Activated CD4-positive, alpha-beta T cell treated with anti-CD3 and anti-CD28 coated beads, Interleukin-2, amount 50 U/mL, for 4 hours (primary cell): ENCODE measurements at places on chromosomes 2 and 18.
A peak's percentile ranks its signal among the peaks of the same experiment; 100 is the strongest.

- DNase-seq, result no peak
Measured at GRCh38 chr2:1833046-1833445, 88.7 kb upstream of the PXDN start.

- DNase-seq, result no peak
Measured at GRCh38 chr2:22822835-22823234, 562.1 kb upstream of the KLHL29 start.

DNA sequence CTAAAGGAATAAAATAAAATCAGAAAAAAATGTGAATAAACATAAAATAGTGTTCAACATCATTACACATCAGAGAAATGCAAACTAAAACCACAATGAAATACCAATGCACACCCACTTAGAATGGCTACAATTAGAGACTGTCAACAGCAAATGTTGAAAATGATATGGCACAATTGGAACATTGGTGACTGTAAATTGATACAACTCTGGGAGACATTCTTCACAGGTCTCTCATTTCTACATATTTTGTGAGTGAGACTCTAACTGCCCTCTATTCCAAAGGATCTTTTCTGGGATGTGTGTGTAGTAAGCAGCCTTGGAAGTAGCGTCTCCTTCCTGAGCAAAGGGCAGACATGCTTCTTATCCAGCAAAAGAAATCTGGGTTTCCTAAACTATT, 323.0 kb downstream of the FBXO15 start:
- no peak for DNase-seq

- no peak for DNase-seq
Measured at GRCh38 chr2:54409752-54410151, 46.4 kb upstream of the SPTBN1 start.

GRCh38 chr18:33579349-33580215, 1.6 kb downstream of the ASXL3 start:
- no peak for DNase-seq

DNA sequence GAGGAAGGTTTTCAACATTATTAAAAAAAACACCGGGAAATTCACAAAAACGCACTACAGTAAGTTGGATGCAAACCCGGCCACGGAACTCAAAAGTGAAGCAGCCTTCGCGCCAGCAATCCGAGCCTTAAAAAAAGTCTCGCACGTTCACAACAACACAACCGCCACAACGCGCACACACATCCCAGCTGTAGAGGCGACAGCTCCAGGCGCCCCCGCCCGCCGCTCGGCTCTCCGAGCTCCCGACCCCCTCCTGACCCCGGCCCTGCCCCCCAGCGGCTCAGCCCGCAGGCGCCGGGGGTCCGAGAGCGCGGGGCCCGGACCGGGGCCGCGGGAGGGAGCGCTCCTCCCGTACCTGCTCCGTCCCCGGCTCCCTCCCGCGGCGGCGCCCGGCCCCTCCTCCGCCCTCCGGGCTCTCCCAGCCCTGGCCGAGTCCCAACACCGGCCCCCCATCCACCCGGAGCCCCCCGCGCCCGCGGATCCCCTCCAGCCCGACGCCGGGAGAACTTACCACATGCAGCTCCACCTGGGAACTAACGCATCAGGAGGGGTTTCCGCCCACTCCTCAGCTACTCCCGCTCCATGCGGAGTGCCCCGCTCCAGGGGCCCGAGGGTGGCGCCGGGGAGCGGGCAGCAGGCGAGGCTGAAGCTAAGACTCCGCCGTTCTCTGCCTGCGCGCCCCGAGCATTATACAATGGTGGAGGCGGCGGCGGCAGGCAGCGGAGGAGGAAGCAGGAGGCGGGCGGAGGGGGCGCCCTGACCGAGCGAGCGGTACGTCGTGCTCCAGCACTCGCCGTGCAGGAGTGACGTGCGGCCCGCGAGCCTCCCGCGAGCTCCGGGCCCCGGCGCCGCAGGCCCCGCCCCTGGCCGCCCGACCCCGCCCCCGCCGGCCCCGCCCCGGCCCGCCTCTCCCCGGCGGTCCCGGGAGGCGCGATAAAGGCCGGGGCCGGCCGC, at the start of gene SERTAD2:
Gene SERTAD2 (minus strand): TSS at position 805 of the 954 bp plus-strand sequence. CDS start 17,042 bp downstream, outside the sequence.
- peak; percentile 79 for DNase-seq

GRCh38 chr2:101766871-101767739, 69.6 kb downstream of the MAP4K4 start:
- DNase-seq, result no peak

GRCh38 chr2:4047961-4048891, 344.9 kb downstream of the DCDC2C start:
- no peak for DNase-seq

GRCh38 chr2:39436592-39437521, at the start of gene MAP4K3:
MAP4K3 (minus strand) TSS chr2:39437285; CDS start chr2:39436987, 298 bp downstream.
- peak; percentile 67 for DNase-seq

GRCh38 chr2:202377207-202377761, 1.2 kb downstream of the BMPR2 start:
- DNase-seq, result no peak

DNA sequence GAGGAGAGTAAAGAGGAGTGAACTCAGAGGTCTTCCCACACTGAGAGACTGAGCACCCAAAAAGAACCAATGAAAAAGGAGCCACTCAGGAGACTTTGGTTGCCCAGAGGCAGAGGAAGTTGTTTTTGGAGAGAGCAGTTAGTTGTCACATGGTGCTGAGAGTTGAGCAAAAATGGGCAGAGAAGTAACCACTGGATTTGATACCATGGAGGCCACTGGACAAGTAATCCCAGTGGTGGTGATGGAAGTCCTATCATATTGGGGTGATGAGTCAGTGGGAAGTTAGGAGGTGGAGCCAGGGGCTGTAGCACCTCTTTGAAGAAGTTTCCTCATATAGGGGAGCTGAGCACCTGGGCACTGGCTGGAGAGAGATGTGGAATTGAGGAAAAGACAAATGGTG, 235.8 kb downstream of the TPGS2 start:
- DNase-seq, result no peak

DNA sequence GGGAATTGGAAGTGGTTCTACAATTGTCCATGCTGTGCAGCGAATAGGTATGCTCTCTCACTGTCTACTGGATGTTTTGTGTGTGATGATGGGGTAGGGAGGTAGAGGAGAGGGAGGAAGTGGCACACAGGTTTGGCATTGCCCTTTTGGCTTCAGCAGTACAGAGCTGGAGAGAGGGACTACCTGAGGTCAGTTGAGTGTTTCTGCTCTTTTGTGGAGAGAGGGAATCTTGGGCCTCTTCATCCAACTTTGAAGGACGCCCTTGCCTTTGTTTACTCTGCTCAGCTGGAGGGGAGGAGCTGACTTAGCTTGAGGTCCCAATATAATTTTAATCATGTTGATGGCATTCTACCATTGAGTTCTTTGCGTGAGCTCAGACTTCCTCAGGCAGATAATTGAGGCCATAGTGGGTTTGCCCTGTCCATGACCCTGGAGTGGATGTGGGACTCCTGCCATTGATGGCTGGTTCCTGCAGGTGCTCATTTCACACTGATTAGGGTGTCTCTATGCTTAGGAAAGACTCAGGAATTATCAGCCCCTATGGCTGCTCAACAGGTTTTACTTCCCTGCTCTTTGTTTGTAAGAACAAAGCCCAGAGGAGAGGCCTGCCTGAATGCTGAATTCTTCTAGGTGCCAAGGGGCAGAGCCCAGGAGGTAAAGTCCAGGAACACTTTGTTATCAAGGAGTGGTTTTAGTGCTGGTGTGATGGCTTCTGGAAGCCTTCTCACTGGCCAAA, 7.2 kb downstream of the RPIA start:
- DNase-seq, result no peak

GRCh38 chr18:61308004-61308403, 25.2 kb upstream of the CDH20 start:
- DNase-seq, result no peak

DNA sequence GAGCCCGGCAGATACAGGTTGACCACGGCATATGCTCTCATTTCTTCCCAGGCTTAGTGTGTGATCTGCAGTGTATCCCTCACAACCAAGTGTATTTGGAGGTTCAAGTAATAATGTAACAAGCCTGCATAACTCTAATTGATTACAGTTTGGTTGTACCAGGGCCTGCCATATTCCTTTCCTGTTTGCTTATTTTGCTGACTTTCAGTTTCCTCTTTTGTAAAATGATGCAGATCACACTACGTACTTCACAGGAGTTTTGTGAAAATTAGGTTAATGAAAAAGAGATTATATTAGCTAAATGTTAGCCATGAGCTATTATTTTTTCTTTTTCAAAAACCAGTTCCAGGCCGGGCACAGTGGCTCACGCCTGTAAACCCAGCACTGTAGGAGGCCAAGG, 25.8 kb downstream of the SLC3A1 start:
- DNase-seq, result no peak
